ENCODE measurements at places on chromosomes 1 and 21.

DNA sequence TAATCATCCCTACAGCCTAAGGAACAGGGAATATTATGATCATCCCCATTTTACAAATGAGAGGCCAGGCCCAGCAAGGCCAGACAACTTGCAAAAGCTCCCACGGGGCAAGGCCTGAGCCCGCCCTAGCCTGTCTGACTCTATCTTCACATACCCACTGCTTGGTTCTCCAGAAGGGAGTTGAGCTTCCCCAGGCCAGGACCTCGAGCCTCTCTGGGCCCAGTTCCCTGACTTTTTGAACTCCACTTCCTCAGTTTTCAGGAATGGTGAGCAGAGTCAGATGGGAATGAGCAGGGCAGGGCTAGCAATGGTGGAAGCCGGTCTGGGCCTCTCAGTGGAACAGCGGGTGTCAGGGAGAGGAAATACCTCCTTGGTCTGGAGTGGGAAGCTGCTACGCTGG lies 39.3 kb downstream of the CACNA1S start:
- DNase-seq = no peak

- no peak for DNase-seq
Measured at GRCh38 chr1:51610637-51611036, 6.3 kb upstream of the OSBPL9 start.

DNA sequence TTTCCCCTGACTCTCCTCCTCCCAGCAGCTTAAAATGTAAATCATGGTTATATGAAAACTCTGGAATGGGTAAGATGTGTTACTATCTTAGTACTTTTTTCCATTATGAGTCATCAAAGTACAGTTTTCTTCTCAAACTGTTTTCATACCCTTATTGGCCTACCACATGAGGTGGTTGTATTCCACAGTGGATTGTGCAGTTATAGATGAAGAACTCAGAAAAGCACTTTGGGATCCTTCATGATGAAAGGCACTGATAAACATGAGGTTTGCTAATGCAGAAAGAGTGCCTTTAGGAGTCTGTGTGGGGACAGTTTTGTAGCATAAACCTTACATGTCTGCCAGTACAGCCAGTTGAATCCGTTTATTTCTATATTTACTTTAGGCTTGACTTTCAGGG lies 32.0 kb upstream of the MYOCOS start:
- DNase-seq = no peak

DNA sequence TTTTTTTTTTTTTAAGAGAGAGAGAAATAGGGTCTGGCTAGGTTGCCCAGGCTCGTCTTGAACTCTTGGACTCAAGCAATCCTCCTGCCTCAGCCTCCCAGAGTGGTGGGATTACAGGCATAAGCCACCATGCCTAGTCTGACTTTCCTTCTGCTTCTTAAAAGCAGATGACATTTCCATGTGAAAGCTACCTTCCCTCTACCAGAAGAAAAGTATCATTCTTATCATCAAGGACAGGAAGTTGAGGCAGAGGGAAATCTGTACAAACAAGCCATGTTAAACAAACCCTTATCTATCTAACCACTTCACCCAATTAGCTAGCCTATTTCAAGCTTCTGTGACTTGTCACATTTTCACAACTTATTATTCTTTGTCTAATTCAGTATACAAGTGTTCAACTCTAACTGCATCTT lies 54.8 kb downstream of the SAMSN1 start:
- DNase-seq = no peak

GRCh38 chr1:179826626-179827280 lies 50.9 kb downstream of the TOR1AIP2 start:
- no peak for DNase-seq

GRCh38 chr1:103326595-103326994 lies 198.9 kb upstream of the RNPC3 start:
- DNase-seq = no peak

DNA sequence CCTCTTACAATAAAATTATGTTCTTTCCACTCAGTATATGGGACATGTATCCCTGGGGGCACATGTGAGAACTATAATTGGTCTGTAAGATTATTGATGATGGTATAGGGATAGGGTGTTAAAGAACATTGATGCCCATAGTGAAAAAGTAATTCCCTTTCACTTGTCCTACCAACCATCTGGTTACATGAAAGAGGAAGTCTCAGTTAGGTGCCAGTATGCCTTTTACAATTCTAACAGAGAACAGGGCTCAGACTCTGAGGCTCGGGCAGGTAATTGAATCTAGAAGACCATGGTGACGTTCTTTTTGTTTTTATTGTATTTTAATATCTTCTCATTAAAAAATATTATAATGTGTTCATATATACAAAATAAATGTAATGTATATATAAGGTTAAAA lies 113.6 kb downstream of the FGGY start:
- no peak for DNase-seq

DNA sequence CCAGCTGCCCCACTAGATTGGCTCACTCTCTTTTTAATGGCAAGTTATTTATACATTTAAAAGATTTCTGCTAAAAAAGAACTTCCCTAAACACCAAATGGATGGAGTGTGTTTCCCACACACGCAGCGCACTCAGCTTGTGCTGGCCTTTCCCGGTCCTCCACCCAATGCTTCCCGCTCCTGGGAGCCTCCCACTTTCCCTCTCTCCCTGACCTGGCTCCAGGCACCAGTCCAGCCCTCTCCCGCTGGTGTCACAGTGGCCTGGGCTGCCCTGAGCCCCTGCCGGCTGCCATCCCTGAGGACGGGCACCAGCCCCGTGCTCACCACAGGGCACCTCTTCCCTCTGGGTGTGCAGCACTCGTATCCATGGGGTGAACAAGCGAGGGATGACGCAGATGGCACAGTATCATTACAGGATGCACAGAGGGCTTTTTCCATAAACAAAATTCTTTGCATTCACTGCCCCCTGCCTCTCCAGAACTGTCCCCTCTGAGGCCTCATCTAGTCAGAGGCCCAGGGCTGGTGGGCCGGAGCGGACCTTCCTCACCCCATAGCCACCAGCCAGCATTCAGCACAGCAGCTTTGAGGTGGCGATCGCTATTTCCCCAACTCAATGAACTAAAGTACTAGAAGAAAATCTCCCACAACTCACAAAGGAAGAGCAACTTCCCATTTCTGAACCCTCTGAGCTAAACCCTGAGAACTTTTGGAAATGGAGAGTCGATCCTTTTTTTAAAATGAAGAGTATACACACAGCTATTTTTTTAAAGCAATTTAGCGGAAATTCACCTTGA lies 68.5 kb downstream of the SLC37A1 start:
- no peak for DNase-seq

GRCh38 chr21:25361097-25361496 lies 246.2 kb downstream of the MRPL39 start:
- no peak for DNase-seq

- DNase-seq = no peak
Measured at GRCh38 chr1:76336931-76337371, 262.4 kb downstream of the ST6GALNAC3 start.

DNA sequence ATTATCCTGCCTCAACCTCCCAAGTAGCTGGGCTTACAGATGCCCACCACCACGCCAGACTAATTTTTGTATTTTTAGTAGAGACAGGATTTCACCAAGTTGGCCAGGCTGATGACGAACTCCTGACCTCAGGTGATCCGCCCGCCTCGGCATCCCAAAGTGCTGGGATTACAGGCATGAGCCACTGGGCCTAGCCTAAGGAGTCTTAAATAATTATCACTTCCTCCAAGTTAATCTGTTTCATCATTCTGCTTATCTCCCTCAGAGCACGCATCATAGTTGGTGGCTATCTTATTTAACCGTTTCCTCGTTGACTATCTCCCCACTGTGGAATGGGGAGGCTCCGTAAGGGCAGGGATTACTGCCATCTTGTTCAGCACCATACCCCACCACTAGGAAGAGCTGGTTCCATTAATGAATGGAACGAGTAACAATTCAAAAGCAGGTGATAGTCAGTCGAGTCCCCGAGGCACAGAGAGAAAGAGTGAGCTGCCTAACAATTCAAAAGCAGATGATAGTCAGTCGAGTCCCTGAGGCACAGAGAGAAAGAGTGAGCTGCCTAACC lies 52.7 kb downstream of the GLUL start:
- DNase-seq = no peak

DNA sequence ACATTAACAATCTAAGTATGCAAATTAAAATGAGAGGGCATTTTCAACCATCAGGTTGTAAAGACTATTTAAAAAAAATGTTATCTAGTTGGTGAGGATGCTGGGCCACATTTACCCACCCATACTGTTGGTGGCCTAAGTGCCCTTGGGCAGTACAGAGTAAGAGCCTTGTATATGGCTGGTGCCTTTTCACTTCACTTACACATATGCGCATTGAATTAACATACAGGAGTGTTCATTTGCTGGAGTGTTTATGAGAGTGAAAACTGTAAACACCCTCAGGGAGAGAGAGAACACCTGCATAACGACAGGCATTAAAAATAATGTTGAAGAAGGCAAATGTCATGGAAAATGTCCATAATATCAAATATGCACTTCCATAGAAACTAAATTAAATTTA lies 427.1 kb downstream of the PCP4 start:
- DNase-seq = no peak

GRCh38 chr1:150895618-150896017 lies 8.7 kb downstream of the CTXND2 start:
- DNase-seq = no peak

DNA sequence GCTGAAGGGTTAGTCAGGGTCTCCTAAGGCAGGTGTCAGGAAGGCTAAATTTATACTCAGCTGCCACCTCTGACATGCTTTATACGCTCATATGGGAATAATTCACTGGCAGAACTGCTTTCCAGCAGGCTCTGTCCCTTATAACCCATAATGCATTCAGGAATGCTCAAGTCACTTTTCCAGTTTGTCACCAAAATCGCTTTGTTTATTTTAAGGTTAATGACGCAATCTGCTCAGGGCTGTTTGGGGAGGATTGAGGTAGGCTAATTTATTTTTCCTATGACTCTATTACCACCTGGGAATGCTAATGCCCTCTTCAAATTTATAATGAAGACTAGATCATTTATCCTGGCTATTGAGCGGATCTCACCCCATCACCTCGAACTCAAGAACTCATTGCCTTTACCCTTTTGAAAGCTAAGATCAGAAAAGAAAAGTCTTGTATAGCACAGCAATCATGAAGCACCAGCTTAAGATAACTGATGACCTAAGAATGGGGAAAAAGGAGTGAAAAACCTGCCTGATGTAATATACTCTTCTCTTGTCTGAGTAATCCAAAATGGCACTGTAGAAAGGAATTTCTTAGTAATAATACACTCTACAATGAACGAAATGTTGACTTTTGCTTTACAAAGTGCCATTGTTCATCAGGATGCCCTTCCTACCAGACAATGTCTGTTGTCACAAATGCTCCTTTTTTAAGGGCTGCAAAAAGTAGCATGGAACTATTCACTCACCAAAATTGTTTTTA lies 97.9 kb upstream of the EXO1 start:
- no peak for DNase-seq

DNA sequence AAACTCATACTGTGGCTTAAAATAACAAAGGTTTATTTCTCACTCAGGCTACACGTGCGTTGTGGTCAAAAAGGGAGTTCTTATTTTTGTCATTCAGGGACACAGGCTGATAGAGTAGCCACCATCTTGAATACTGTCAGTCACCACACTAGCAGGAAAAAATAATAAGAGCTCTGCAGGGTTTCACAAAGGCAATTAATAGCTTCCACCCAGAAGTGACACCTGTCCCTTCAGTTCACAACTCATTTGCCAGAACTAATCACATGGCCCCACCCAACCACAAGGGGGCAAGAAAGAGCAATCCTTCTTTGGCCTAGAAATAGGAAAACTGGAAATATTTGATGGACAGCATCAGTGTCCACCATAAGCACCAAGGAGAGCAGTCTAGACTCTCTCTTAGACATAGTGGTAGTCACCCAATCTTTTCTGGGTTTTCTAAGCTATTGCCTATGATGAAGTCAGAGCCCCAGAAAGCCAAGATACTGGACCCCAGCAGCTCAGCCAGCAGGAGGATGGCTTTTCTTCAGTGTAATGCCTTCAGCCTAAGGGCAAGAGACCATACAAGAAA lies 8.2 kb downstream of the HAPLN2 start:
- DNase-seq = no peak

DNA sequence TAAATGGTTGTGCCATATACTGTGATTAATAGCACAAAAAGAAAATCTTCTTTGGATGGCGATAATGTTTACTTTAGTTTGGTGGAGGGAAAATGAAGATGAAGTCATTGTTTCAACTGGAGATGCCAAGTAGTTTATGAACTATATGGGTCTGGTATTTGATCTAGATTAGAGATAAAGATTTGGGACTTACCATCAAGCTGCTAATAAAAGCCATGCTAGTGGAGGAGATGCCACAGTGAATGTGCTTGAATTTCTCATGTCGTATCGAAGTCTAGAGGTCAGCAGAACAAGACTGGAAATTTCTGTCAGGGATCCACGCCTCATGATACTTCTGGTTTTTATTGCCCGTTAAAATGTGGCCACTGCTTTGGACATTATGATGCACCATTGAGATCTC lies 742.0 kb downstream of the NCAM2 start:
- DNase-seq = no peak

DNA sequence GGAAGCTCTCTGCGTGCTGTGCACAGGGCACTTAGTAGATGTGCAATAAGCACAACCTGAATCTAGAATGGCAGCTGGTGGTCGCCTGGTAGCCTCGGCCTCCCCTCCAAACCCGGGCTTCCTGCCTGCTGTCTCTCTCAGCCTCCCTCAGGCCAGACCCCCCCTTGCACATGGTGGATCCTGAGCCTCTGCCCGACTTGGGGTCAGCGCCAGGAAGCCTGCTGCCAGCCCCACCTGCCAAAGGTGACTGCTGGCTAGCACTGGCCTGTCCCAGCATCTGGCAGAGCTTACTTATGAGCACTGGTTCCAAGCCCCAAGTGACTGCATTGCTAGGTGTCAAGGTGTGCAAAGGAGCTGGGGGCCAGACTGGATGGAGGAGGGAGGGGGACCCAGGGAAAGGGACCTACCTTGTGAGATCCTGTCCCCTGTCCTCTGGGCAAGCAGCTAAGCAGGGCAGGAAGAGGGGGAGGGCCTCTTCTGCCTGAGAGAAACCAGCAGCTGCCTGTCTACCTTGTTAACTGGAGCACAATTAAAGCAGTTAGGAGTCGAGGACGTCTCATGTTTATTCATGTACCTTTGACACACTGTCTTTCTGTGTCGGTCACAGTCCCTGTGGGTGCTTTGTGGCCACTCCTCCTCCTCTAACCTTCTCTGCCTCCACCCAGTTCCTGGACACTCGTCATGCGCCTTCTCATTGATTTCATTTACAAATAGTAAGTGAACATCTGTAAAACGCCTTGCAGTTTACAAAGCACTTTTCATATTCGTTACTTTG lies 100.9 kb downstream of the DDX20 start:
- no peak for DNase-seq

Measured in activated T-helper 9 cell treated with anti-CD3 and anti-CD28 coated beads, Interleukin-2, amount 50 U/mL, for 16 hours (primary cell).